Natural killer cell (primary cell): ENCODE measurements at places on chromosomes 12 and 14. TPM values are rescaled to one million over a fixed set of nuclear protein-coding genes. Genes with fewer than 3 reads are reported as not detected.

ALKBH1 gene
- total RNA-seq, result 3.6 TPM

OR4K13 gene
- not detected for total RNA-seq

LRTM2 gene
- total RNA-seq, result not detected

SSPN gene
- not detected for total RNA-seq

ORMDL2 gene
- total RNA-seq, result 23.1 TPM

TAS2R10 gene
- total RNA-seq, result 1.2 TPM

TEX52 gene
- total RNA-seq, result not detected

GALNT9 gene
- total RNA-seq, result not detected

AQP2 gene
- total RNA-seq, result not detected

ANO2 gene
- total RNA-seq, result not detected

NDUFA9 gene
- total RNA-seq, result 109 TPM

PRH2 gene
- 1.0 TPM for total RNA-seq

SLC35E3 gene
- 10.2 TPM for total RNA-seq

GARIN6 gene
- total RNA-seq, result not detected

PZP gene
- total RNA-seq, result not detected

TSHR gene
- 0.80 TPM for total RNA-seq

LALBA gene
- total RNA-seq, result not detected

PLA2G1B gene
- 0.52 TPM for total RNA-seq

WNT1 gene
- 1.1 TPM for total RNA-seq

P2RX7 gene
- total RNA-seq, result 14.1 TPM

RNF212B gene
- total RNA-seq, result not detected

LRFN5 gene
- not detected for total RNA-seq

SFSWAP gene
- total RNA-seq, result 99.1 TPM

TSFM gene
- 19.7 TPM for total RNA-seq

ZFHX2 gene
- total RNA-seq, result 0.72 TPM

RFX4 gene
- not detected for total RNA-seq

ACOT6 gene
- not detected for total RNA-seq
